Smooth muscle cell of the umbilical artery (primary cell): ENCODE measurements at places on chromosomes 11 and 22. TPM values are rescaled to one million over a fixed set of nuclear protein-coding genes. Genes with fewer than 3 reads are reported as not detected.

OR5B2 gene
- not detected in 2 replicates for total RNA-seq

GRK3 gene
- 1.8 and 2.7 TPM in 2 replicates for total RNA-seq

LRRN4CL gene
- 0.23 and 0.59 TPM in 2 replicates for total RNA-seq

PDXP gene
- total RNA-seq = 13.7 and 15.0 TPM in 2 replicates

OR4C11 gene
- total RNA-seq = not detected in 2 replicates

GGTLC3 gene
- total RNA-seq = not detected in 2 replicates

SIK3 gene
- 16.6 and 36.9 TPM in 2 replicates for total RNA-seq

SCGB2A2 gene
- total RNA-seq = not detected in 2 replicates

SYT7 gene
- 0.59 and 11.1 TPM in 2 replicates for total RNA-seq

RFPL1 gene
- total RNA-seq = not detected in 2 replicates

TRIM51 gene
- not detected in 2 replicates for total RNA-seq

PPP2R5B gene
- 16.0 and 21.0 TPM in 2 replicates for total RNA-seq

RAB36 gene
- total RNA-seq = 2.7 and 3.7 TPM in 2 replicates

CTTN gene
- 510 and 566 TPM in 2 replicates for total RNA-seq

TMEM25 gene
- 23.2 and 40.3 TPM in 2 replicates for total RNA-seq

APOA5 gene
- not detected in 2 replicates for total RNA-seq

OLFML1 gene
- total RNA-seq = 0.18 TPM in 1 of 2 replicates, not detected in the other

NAALAD2 gene
- 1.0 and 2.4 TPM in 2 replicates for total RNA-seq

SLC25A1 gene
- total RNA-seq = 152 and 199 TPM in 2 replicates

OR8G1 gene
- not detected in 2 replicates for total RNA-seq

C11orf87 gene
- under 0.01 and 0.23 TPM in 2 replicates for total RNA-seq

E2F8 gene
- under 0.01 and 0.92 TPM in 2 replicates for total RNA-seq

MMP13 gene
- under 0.01 TPM in 1 of 2 replicates, not detected in the other for total RNA-seq

KRTAP5-11 gene
- total RNA-seq = not detected in 2 replicates

DRD4 gene
- 0.09 TPM in 1 of 2 replicates, not detected in the other for total RNA-seq

TBX1 gene
- total RNA-seq = not detected in 2 replicates

PLA2G3 gene
- total RNA-seq = under 0.01 and 0.23 TPM in 2 replicates

MLC1 gene
- total RNA-seq = 0.18 and 0.59 TPM in 2 replicates

NEFH gene
- total RNA-seq = 0.59 and 1.0 TPM in 2 replicates

MRGPRX3 gene
- total RNA-seq = not detected in 2 replicates

DSCAML1 gene
- not detected in 2 replicates for total RNA-seq

NOL12 gene
- 10.7 and 18.0 TPM in 2 replicates for total RNA-seq

APOL3 gene
- 6.5 and 9.7 TPM in 2 replicates for total RNA-seq

OR6T1 gene
- total RNA-seq = not detected in 2 replicates

CASP5 gene
- total RNA-seq = not detected in 2 replicates

LMNTD2 gene
- 0.30 and 0.60 TPM in 2 replicates for total RNA-seq

LRRC4C gene
- total RNA-seq = 0.18 TPM in 1 of 2 replicates, not detected in the other

MUC2 gene
- not detected in 2 replicates for total RNA-seq

TRIM34 gene
- 10.7 and 16.7 TPM in 2 replicates for total RNA-seq

CCDC86 gene
- total RNA-seq = 6.5 and 19.4 TPM in 2 replicates

SSTR3 gene
- not detected in 2 replicates for total RNA-seq

KCNK4 gene
- total RNA-seq = not detected in 2 replicates

SLC29A2 gene
- total RNA-seq = 0.30 and 0.97 TPM in 2 replicates

CHRM1 gene
- total RNA-seq = not detected in 2 replicates

CRYBA4 gene
- total RNA-seq = not detected in 2 replicates

OR8D1 gene
- not detected in 2 replicates for total RNA-seq
